ENCODE measurements at places on chromosomes 3 and 15.

- no peak for DNase-seq
Observed at GRCh38 chr15:60526127-60526616, 47.2 kb upstream of the ICE2 start.

DNA sequence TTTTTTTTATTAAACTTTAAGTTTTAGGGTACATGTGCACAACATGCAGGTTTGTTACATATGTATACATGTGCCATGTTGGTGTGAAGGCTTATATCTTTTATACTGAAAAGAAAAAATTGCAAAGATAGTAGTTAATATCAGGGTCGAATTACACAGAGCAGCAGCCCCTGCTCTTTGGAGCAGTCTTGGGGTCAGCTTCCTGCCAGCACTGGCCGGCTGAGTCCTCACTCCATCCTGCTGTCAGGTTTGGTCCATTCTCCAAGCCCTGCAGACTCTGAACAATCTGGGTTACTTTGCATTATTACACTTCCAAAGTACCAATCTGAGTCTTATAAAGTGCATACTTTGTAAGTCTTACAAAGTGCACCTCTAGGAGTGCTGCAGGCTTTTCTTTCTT, 66.0 kb downstream of the COL8A1 start:
- DNase-seq, result no peak

DNA sequence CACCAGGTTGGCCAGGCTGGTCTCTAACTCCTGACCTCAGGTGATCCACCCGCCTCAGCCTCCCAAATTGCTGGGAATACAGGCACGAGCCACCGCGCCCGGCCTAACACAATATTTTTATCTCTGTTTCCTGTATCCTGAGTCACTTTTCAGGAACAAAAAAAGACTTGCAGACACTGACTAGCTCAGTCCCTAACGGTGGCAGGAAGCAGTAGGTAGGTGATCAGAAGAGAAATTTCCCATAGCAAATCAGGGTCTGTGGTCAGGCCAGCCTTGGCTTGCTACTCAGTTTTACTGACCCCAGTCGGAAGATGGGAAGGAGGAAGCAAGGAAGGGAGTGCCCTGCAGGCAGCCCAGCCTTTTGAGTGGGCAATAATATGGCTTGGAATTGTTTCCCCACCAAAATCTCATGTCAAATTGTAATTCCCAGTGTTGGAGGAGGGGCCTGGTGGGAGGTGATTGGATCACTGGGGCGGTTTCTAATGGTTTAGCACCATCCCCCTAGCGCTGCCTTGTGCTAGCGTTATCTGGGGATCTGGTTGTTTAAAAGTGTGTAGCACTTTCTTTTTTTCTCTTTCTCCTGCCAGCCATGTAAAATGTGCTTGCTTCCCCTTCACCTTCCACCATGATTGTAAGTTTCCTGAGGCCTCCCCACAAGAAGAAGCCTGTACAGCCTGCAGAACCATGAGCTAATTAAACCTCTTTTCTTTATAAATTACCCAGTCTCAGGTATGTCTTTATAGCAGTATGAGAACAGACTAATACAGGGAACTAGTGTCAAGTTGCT, 19.5 kb upstream of the CDCP1 start:
- DNase-seq, result no peak

- no peak for DNase-seq
Observed at GRCh38 chr15:56353119-56353518, 12.1 kb upstream of the TEX9 start.

DNA sequence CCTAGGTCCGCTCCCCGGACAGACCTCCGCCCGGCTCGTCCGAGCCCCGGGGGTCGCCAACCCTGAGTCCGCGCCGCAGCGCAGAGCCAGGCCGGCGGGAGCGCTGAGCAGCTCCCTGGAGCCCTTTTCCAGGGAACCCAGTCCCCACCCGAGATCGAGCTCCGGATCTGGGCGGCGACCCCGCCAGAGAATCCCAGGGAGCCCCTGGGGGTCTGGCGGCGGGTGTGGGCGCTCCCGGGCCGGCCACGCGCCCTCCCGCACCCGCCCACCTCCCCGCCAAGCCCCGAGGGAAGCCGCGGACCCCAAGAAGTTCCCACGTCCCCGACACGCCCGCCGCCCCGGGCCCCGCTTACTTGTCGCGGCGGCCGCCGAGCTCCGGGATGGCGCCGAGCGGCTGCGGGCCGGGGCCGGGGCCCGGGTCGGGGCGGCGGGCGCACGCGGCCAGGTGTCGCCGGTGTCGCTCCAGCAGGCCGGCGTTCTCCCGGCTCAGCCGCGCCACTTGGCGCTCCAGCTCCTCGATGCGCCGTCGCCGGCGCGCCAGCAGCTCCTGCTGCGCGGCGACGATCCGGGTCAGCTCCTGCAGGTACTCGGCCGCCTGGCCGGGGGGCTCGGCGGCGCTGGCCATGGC, 137.7 kb downstream of the NUP210 start:
- DNase-seq, result no peak

DNA sequence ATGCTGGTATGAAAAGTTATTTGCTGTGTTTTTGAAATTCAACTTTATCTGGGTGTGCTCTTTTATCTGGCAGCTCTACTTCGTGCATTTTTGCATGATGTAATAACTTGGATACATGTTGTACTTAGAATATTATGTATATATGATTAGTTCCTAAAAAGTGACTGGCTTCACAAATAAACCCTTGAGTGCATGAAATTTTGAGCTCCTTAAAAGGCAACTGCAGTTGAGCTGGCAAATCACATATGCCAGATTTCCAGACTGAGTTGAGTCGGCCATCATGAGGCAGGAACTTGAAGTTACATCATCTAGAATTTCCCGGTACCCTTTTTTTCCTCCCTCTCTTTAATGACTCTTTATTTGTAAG, 162.5 kb downstream of the FNDC3B start:
- DNase-seq, result no peak

GRCh38 chr3:152069871-152070270, 196.4 kb downstream of the SUCNR1 start:
- no peak for DNase-seq

- no peak for DNase-seq
Observed at GRCh38 chr3:13193320-13194284, 120.4 kb upstream of the IQSEC1 start.

GRCh38 chr3:193921465-193921864, 214.5 kb upstream of the HES1 start:
- no peak for DNase-seq

GRCh38 chr3:30680789-30681648, 74.6 kb downstream of the TGFBR2 start:
- DNase-seq, result no peak

- no peak for DNase-seq
Observed at GRCh38 chr3:126493739-126494138, 18.0 kb upstream of the ZXDC start.

DNA sequence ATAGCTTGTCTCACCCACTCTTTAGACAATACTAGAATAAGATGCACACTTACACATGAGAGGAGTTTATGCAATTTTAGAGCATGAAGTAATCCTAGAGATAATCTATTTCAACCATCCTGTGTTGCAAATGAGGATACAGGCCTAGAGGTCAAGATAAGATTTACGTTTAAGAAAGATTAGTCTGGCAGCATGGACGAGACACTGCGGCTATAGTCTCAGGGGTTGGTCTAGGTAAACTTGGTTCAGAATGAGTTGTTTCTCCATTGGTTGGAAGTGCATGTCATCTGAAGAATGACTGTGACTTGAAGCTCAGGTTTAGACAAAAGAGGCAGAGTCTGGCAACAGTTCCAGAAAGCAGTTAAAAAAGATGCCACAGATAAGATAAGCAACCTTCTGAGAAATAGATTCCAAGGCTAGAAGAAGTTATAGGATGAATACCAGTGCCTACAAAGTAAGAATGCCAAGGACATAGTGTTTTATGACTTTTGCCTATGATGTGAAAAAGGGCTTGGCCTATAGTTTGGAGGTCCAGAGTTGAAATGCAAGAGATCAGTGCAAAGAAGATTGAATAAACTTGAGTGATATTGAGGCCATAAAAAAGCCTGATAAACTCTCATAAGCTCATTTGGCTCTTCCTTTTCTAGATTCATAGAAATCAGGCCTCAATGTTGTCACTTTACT, 631.0 kb downstream of the SQOR start:
- no peak for DNase-seq

- DNase-seq, result no peak
Observed at GRCh38 chr3:68176600-68176999, 522.2 kb upstream of the SUCLG2 start.

DNA sequence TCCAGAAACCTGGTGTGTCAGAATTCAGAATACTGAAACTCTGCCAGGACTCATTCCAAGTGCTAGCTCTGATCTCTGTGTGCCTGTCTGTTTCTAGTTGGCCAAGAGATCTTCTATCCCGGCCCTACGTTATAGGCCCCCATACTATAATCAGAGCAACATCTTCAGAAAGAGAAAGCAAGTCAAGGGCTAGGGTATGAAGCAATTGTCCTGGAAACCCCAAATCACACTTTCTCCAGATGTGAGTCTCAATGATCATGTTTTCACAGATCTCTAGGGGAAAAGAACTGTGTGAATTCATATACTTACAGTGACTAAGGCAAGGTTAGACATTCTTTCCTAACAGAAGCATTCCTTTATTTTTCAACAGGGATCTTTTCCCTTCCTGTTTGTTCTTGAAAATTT, 309.7 kb downstream of the SLC9A9 start:
- DNase-seq, result no peak

DNA sequence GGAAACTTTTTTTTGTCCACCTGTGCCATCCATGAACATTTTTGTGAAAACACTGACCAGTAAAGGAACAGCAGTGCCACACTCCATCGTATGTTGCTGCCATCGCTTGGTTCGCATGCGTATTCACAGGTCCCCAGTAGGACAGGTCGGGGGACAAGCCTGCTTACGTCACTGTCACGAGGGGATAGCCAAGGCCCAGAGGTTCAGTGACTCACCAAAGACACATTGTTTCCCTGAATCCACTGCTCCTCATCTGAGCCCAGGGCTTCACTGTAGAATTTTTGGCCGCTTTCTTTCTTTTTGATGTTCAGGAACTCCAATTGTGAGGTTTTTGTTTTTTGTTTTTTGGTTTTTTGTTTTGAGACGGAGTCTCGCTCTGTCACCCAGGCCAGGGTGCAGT, 5.9 kb downstream of the ADPRH start:
- DNase-seq, result no peak

- no peak for DNase-seq
Observed at GRCh38 chr3:157920822-157921700, 185.2 kb downstream of the SHOX2 start.

- DNase-seq, result no peak
Observed at GRCh38 chr15:60964527-60964926, 264.6 kb downstream of the RORA start.

DNA sequence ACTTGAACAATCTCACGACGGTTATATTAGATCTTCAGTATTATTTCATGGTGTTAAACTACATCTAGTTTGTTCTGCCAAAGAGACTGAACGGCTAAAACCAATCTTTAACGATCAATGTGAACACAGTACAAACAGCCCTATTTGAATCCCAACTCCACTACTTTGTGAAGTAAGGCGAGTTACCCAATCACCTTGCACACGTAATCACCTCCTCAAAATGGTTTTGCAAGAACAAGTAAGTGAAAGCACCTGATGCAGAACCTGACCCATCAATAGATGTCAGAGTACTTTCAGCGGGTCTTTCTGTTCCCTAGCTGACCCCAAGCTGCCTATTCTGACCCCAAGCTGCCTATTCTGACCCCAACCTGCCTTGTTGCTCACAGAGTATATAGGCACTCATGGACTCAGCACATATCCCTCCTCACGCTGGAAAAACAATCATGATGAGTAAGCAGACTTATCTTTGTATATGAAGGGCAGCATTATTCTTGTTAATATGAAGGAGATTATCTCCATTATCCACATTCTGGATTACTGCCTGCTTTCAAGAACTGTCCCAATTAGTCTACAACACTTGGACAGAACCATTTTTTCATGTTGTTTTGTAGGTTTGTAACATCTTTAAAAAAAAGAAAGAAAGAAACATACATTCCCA, 3.7 kb downstream of the KPNA1 start:
- DNase-seq, result no peak

GRCh38 chr15:69359722-69360121, 54.4 kb upstream of the KIF23 start:
- no peak for DNase-seq

- DNase-seq, result no peak
Observed at GRCh38 chr3:178546079-178546478, 9.8 kb downstream of the KCNMB2 start.

GRCh38 chr3:14957153-14957552, 9.8 kb downstream of the NR2C2 start:
- no peak for DNase-seq

DNA sequence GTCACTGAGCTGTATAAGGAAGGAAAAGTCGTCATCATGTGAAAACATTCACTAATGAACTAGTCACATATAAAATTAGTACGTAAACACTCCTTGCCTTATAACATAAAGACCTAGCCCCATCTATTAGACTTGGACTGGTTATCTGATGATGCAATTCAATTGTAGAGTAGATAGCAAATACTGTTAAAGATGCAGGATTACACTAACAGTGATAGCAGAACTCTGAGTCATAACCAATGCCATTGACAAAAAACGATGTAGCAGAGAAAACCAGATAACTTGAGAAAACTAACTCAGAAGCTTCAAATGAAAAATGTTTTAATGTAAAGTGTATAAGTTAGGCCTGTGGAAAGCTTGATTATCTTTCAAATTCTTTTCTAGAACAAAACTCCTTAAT, 132.2 kb downstream of the WDR72 start:
- no peak for DNase-seq

DNA sequence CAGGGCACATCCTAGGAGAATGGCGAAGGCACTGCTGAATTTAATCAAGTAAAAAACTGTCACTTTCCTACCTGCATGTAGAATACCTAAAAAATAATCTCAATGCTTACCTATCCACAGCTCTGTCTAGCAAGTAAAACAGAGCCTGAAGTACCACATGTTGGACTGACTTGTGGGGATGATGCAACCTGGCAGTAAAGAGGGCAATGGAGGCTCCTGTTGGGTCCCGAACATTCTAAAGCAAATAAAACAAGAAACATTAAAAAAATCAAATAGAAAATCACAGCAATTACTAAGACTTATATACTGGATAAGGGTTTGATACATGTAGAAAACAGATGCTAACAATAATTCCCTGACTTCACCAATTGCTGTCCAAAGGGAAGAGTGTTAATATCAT, 56.1 kb downstream of the PTPN9 start:
- DNase-seq, result no peak

DNA sequence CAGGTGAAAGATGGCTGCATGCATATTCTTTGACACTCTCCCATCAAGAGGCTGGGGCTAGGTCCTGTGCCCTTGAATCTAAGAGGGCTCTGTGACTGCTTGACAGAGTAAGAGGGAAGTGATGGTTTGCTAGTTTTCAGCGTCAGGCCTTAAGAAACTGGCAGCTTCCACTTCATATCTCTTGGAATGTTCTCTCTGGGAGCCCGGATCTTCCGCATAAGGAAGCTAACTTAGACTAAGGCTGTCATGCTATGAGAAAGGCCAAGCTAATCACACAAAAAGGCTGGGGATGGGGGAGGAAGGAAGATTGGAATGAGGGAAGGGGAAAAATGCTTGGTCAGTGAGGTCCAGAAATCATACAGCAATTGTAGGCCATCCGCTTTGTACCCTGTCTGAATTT, 50.0 kb downstream of the MB21D2 start:
- DNase-seq, result no peak

Data from stimulated activated CD4-positive, alpha-beta T cell treated with anti-CD3 and anti-CD28 coated beads, Interleukin-12 subunit alpha, Interleukin-12 subunit beta, amount 100 ng/mL, for 24 hours (primary cell).